ENCODE measurements at places on chromosomes 5 and 9. TPM values are rescaled to one million over a fixed set of nuclear protein-coding genes. Genes with fewer than 3 reads are reported as not detected.

SCGB3A2 gene
- total RNA-seq = not detected

LPCAT1 gene
- 36.3 TPM for total RNA-seq

NR2F1-AS1 gene
- total RNA-seq = 26.2 TPM

PCDHB5 gene
- total RNA-seq = 1.2 TPM

BASP1 gene
- 128 TPM for total RNA-seq

FST gene
- 80.5 TPM for total RNA-seq

IFNA2 gene
- total RNA-seq = not detected

CRAT gene
- 88.6 TPM for total RNA-seq

C5orf58 gene
- not detected for total RNA-seq

PCDHB9 gene
- 2.2 TPM for total RNA-seq

MELK gene
- 7.6 TPM for total RNA-seq

ZSWIM6 gene
- 12.5 TPM for total RNA-seq

RMND5B gene
- total RNA-seq = 24.7 TPM

RANBP17 gene
- 3.0 TPM for total RNA-seq

PTGDS gene
- total RNA-seq = 16.9 TPM

LYSMD3 gene
- total RNA-seq = 23.7 TPM

SLC36A3 gene
- not detected for total RNA-seq

MYO10 gene
- 32.1 TPM for total RNA-seq

RGS7BP gene
- not detected for total RNA-seq

PCDHA6 gene
- 2.1 TPM for total RNA-seq

SOWAHA gene
- total RNA-seq = not detected

PARP8 gene
- 11.1 TPM for total RNA-seq

PCDHB12 gene
- total RNA-seq = 0.97 TPM

GPR150 gene
- total RNA-seq = under 0.01 TPM

SHB gene
- 15.7 TPM for total RNA-seq

IFNK gene
- total RNA-seq = not detected

ST6GALNAC6 gene
- total RNA-seq = 80.3 TPM

FIBCD1 gene
- total RNA-seq = 5.6 TPM

PCDHB10 gene
- 0.81 TPM for total RNA-seq

LRRC19 gene
- not detected for total RNA-seq

ARID3C gene
- 0.32 TPM for total RNA-seq

SNCB gene
- not detected for total RNA-seq

Measured in hair follicle dermal papilla cell (primary cell).